ENCODE measurements at places on chromosomes 7 and 10.

GRCh38 chr7:151381348-151382078 is 28.3 kb downstream of the WDR86 start:
- DNase-seq, result no peak

DNA sequence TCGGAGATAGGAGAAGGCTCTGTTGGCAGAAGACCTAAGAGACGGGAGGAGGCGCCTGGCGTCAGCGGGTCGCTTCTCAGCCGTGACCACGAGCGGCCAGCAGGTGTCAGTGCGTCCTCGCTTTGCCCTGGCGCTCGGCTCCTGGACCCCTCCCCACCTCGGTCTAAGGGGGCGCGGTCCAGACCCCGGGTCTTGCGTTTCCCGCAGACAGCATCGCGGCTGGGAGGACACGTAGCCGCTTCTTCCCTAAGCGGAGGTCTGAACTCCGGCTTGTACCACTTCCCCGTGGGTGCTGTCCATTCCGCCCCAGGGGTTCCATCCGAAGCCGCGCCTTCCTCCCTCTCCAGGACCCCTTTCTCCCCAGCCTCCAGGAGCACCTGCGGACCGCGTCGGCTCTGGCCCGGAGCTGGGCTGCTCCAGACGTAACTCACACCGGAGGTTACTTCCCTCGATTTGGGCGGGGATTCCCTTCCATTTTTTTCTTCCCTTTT is 593 bp upstream of the ADRA2A start:
- peak; percentile 22 for DNase-seq

- peak; percentile 64 for DNase-seq
Observed at GRCh38 chr10:89888321-89889070, 187.1 kb downstream of the KIF20B start.

- no peak for DNase-seq
Observed at GRCh38 chr10:102540023-102540422, 36.3 kb downstream of the SUFU start.

DNA sequence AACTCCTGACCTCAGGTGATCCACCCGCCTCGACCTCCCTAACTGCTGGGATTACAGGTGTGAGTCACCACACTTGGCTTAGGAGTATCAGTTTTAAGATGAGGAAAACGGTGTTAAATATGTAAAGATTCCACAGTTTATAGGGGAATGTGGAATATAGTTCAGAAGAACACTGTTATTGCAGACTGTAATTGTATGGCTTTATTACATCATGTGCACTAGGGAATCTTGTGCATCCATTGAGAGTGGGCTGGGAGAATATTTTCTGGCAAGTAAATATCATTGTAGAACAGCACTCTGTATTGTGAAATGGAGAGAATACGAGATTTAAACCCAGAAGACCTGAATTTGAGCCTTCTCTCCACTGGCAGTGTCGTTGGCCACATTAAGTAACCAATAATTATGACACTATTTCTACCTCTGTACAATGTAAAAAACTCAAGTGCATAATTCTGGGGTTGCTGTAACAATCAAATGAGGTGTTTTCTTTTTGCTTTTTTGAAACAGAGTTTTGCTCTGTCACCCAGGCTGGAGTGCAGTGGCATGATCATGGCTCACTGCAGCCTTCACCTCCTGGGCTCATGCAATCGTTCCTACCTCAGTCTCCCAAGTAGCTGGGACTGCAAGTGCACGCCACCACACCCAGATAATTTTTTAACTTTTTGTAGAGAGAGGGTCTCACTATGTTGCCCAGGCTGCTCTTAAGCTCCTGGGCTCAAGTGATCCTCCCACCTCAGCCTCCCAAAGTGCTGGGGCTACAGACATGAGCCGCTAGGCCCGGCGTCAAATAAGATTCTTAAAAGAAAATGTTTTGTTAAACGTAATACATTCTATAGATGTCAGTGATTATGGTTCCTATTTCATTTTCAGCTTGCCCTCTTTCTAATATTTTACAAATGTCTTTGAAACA is 12.0 kb upstream of the PARD3 start:
- DNase-seq, result no peak

- DNase-seq, result no peak
Observed at GRCh38 chr7:152949253-152949652, 189.7 kb downstream of the ACTR3B start.

- no peak for DNase-seq
Observed at GRCh38 chr7:69751026-69751425, 152.8 kb downstream of the AUTS2 start.

DNA sequence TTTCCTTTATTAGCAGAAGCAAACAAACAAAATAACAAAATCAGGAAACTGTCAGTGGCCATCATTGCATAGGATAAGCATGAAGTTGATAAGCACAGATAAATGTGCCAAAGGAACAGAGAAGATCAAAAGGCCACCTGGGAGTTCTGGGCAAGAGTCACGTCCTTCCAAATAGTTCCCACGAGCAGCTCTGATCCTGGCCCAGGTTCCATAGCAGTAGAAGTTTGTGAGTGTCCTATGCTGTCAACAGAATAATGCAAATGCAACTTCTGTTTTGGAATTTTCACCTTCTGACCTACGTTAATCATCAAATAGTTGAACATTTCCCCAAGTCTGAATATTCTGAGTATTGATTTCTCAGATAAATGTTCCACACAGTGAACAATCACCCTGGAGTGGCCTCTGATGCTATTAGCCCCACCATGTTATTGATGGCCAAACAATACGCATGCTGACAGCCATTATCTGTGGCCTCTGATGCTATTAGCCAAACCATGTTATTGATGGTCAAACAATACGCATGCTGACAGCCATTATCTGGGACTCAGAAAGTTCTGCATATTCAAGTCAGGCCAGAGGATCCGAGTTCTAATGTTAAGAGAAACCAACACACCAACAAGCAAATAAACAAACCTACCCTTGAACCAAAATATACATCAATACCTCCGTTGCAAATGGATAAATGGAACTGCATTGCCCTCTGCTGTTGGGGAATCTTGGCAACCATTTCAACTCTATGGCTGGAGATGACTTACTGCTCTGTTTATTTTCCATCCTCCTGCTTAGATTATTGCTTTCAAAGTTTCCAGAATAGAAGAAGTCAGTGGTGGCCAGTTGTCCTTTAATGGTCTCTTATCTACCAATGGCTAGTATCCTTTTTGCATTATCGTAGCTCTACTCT is 63.3 kb downstream of the MRC1 start:
- peak; percentile 37 for DNase-seq

- no peak for DNase-seq
Observed at GRCh38 chr10:103049237-103049636, 131.1 kb downstream of the CNNM2 start.

DNA sequence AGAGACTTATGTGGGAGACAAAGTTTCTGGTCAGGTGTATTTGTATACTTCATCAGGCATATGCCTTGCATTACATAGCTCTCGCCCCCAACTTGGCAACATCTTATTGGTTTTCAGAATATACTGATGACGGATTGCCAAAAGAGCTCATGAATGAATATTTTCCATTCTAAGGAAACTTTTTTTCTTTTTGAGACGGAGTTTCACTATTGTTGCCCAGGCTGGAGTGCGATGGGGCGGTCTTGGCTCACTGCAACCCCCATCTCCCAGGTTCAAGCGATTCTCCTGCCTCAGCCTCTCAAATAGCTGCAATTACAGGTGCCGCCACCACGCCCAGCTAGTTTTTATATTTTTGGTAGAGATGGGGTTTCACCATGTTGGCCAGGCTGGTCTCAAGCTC is 6.0 kb downstream of the CYCS start:
- no peak for DNase-seq

- no peak for DNase-seq
Observed at GRCh38 chr7:137110535-137110934, 233.0 kb downstream of the PTN start.

DNA sequence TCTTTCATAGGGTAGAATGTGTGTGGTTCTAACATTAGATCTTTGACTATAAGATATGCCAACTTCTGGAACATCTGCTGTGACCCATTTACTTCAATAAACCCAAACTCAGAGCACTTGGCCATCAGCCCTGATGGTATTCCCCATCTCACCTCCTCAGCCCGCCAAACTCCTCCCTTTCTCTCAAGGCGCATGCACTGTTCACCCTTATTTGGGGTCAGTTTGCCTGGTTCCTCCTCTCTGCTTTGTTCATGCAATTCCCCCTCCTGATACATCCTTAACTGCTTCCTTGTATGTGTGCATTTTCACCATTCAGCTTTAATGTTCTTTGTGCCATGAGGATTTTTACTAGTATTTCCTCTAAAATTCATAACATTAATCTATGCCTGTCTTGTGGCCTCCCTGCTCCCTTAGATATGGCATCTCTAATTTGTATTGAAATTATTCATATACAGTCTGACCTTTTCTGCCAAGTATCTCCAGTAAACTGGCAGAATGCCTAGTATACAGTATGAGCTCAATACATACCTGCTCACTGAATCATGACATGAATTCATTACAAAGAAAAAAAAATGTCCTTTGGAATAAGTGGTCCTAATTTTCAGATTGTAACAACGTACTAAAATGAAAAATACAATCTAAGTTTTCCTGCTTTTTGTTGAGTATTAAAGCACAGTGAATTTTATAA is 336.8 kb upstream of the IGFBP3 start:
- no peak for DNase-seq

DNA sequence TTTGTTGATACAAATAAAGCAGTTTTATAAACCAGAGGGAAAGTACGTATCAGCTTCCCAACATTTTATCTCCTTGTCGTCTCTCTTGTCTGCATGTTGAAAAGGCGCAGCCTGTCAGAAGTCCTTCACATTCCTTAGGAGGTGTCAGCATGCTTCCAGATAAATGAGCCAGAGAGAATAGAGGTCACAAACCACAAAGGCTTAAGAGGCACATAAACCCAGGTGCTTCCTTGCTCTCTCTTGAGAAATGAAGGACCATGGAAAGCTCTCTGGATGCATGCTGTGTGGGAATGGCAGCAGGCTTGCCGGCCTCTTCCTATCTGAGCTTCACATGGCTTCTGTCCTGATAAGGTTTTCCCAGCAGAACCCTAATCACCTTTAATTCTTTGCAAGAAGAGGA is 448.5 kb downstream of the XPNPEP1 start:
- no peak for DNase-seq

GRCh38 chr10:86715156-86715795 is 41.1 kb upstream of the BMPR1A start:
- DNase-seq, result no peak

- no peak for DNase-seq
Observed at GRCh38 chr10:133554600-133554999, 10.8 kb downstream of the SYCE1 start.

- DNase-seq, result no peak
Observed at GRCh38 chr7:27948861-27949260, 208.9 kb downstream of the TAX1BP1 start.

DNA sequence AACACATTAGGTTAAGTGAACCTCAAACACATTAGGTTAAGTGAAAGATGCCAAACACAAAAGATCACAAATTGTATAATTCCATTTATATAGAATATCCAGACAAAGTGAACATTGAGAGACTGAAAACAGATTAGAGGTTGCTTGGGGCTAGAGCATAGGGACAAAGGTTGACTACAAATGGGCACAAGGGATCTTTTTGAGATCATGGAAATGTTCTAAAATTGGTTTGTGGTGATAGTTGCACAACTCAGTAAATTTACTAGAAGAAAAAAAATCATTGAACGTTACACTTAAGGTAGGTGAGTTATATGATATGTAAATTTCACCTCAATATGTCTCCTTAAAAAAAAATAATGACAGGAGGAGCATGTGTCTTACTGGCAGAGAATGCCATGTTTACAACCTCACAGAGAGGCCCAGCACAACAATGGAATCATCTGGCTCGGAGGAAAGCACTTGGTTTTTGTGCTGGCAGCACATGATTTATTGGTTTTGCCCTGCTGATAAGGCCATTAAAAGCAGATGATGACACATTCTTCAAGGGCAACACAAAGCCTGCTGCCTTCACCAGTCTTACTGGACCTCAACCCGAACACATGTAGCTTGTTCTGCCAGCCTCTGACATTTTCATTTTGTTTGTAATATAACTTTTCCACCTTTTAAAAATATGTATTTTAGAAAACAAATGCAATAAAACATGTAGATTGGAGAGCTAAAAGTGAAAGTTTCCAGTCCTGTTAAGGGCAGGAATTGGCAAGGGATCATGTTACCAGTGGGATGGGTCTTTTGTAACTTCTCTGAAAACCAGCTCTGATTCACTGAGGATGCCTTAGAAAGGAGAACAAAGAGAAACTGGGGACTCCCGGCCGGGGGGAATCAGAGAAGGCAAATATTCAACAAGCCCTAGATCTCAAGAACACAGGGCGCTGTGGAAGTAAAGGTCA is 11.9 kb upstream of the LMOD2 start:
- DNase-seq, result no peak

DNA sequence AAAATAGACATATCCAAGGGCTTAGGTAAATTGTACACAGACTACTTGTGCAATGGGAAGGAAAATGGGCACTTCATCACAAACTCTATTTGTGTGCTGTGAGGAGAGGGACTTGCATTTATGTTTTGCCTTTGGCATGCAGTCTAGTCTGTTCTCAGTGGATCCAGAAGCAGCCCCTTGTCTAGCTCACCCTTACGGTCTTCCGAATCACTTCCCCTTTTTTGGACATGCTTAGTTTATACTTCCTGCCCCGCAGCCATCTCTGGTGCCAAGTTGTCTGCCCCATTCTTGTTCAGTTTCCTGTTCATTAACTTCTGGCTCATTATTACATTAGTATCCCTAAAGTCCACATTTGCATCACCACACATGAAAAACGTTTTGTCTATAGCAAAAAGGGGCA is 161.6 kb downstream of the NRCAM start:
- no peak for DNase-seq

DNA sequence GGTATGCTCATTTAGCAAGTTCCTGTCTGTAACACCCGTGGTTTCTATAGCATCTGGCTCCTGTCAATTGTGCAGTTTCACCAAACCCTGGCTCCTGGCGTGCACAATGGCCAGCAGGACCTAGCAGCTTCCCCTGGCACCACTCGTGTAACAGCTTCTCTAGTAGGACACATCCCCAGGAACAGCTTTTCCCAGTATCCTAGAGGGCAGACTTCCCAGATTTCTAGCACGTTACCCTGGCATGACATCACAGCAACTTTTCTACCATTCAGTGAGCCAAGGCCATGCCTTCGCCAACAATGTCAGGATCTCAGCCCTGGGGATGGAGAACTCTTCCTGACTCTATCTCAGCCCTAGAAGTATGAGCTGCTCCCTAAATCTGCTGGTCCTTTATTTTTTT is 6.5 kb downstream of the YME1L1 start:
- no peak for DNase-seq

DNA sequence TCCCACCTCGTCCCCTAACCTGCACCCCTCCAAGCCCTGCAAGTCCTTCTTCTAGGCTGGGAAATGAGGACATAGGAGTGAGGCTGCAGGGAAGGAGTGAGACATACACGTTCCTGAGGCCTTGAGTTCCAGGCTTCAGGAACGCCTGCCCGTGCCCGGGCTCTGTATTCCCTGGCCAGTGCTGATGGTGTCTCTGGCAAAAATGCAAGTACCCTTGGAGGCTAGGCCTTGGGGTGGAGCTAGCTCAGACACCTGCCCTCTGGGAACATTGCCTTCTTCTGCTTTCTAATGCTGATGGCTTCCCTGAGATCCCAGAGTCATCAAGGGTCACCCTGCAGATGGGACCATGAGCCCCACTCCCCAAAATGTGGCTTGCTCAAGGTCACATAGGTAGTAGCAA is 76.0 kb downstream of the GRK5 start:
- no peak for DNase-seq

GRCh38 chr10:119535837-119536507 is 6.5 kb downstream of the RGS10 start:
- no peak for DNase-seq
